Esophagus squamous epithelium (tissue), 5 donors: ENCODE measurements at places on chromosomes 7 and 10.

GRCh38 chr7:105794741-105795729, 81.4 kb downstream of the ATXN7L1 start:
- DNase-seq: no peak

GRCh38 chr7:95481271-95482165, 4.2 kb upstream of the ASB4 start:
- no peak for DNase-seq

DNA sequence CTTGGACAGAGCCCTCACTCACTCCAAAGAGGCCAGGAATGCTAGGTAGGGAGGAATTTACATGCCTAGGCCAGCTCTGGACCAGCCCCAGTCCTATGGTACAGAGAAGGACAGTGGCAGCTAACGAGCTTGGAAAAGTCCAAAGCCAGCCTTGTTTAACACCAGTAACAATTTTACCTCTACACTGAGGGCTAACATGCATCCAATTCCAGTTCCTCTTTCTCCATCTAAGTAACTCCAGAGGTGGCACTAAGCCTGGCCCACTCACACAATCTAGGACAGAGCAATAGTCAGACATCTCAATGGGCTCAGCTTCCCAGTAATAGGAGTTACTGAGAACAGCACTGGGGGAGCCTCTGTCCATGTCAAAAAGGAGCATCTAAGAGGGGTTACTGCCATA, 5.7 kb upstream of the LCOR start:
- no peak for DNase-seq

DNA sequence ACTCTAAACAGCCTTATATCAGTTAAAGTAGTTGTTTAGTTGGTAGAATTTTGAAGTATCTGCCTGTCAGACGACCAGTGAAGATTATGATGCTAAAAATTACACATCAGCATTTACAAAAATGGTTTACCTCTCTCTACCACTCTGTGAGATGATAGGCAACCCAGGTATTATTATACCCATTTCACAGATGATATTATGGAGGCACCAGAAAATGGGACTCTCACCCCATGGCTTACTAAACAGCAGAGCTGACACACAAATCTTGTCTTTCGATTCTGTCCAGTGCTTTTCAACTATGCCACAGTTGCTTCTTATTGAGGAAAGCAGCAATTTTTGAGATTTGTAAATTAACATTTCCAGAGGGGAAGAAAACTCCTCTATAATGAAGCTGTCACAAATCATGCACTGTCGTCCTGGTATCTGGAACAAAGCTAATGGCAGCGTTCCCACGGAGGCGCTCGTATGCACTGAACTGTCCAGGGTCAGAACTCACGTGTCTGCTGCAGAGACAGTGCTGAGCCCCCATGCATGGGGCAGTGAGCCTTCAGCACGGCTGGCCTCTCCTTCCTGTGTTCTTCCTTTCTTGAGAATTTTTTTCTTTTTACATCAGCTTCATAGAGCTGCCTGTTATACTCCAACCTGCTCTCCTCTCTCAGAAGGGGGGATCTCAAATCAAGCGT, 381.1 kb downstream of the SDK1 start:
- no peak for DNase-seq

- no peak for DNase-seq
Observed at GRCh38 chr10:121664671-121665070, 66.4 kb upstream of the FGFR2 start.

- no peak for DNase-seq
Observed at GRCh38 chr7:9498303-9498702, 1064.9 kb downstream of the NXPH1 start.
